ENCODE measurements at places on chromosomes 16 and 17.

DNA sequence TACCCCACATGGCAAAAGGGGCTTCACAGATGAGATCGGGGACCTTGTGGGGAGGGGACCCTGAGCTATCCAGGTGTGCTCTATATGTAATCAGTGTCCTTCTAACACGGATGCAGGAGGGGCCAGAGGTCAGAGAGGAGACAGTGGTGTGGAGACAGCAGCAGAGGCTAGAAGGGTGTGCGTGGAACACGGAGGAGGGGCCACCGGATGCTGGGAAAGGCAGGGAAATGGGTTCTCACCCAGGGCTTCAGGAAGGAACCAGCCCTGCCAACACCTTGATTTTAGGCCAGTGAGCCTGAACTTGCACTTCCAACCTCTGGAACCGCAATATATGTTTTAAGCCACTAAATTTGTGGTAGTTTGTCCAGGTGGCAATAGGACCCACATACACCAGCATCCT lies 4.6 kb upstream of the SLC38A8 start:
- no peak for DNase-seq

DNA sequence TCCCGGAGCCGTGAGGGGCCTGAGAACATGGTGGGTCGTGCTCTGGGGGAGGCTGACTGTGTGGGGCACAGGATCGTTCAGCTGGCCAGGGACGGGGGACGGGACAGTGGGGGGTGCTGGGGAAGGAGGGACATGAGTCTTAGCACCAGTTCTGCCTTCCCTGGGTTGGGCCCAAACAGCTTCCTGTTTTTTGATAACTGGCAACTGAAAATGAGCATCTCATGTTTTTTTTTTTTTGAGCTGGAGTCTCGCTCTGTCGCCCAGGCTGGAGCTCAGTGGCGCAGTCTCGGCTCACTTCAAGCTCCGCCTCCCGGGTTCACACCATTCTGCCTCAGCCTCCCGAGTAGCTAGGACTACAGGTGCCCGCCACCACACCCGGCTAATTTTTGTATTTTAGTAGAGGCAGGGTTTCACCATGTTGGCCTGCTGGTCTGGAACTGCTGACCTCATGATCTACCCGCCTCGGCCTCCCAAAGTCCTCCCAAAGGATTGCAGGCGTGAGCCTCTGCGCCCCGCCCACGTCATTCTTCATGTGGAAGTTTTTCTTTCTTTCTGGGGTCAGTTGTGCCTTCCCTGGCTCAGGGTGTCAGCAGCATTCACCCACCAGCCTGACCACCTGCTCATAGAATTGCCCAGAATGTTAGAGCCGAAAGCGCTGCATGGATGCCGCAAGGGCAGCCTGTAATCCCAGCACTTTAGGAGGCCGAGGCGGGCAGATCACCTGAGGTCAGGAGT lies 6.4 kb downstream of the ASPSCR1 start:
- DNase-seq, result no peak

DNA sequence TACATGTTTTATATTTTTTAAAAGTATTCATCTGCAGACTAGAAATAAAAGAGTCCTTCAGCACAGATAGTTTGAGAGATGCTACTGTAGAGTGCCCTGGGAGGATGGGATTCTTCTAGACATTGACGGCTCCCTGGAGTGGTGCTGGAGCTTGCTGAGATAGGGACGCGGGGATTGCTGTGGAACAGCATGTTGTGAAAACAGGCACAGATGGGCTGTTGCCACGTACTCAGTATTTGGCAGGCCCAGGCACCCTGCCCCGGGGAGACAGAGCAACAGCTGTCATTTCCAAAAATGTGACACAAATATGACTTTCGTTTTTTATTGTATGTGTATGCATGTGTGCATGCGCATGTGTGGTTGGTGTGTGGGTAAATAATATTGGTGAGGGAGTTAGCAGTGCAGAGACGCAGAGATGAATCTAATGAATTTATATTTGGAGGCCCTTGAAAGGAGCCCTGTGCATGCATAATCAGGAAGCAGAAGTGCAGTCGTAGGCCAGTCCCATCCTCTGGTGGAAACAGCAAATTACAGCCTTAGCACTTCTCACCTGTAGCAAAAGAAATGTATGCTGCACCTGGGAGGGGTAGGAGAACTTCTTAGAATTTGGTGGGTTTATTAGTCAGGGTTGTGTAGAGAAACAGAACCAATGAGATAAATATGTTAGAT lies 6.2 kb upstream of the ABCA8 start:
- no peak for DNase-seq

GRCh38 chr17:61221181-61221580 lies 178.5 kb upstream of the TBX2 start:
- no peak for DNase-seq
